ENCODE measurements at places on chromosomes 3 and 15.

GRCh38 chr15:45669422-45669821 lies 34.6 kb downstream of the SQOR start:
- no peak for DNase-seq

- DNase-seq: no peak
Observed at GRCh38 chr15:41983621-41984571, 11.5 kb upstream of the EHD4 start.

DNA sequence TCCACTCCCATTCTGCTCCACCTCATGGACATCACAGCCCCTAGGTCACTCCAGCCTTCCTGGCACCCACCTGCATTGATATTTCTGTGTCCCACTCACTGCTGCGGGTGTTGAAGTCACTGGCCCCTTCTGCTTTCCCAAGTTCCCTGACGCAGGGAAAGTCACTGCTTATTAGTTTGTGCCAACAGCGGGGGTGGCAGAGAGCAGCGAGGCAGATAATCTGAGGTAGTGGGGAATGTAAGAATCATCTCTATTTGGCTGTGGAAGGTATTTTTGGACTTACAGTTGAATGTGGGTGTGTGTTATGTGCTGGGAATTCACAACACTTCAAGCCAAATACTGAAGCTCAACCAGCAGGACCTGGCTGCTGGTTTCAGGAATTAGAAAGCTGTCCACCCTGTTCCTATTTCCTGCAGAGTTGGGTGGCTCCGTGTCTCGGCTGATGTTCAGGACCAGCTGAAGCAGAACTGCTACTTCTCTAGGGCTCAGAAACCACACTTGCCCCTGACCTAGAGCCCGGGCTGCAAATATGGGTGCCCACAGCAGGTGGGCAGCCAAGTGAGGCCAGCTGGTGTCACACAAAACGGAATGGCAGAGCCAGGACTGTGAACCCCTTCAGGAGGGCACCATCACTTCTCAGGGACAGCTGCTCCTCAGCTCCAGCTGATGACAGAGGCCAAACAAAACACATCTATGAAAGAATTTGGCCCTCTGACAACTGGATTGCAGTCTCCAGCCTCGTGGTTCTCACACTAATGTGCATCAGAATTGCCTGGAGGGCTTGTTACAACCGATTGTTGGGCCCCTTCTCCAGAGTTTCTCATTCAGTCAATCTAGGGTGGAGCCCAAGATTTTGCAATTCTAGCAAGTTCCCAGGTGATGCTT lies 57.7 kb downstream of the SEMA5B start:
- DNase-seq: no peak

DNA sequence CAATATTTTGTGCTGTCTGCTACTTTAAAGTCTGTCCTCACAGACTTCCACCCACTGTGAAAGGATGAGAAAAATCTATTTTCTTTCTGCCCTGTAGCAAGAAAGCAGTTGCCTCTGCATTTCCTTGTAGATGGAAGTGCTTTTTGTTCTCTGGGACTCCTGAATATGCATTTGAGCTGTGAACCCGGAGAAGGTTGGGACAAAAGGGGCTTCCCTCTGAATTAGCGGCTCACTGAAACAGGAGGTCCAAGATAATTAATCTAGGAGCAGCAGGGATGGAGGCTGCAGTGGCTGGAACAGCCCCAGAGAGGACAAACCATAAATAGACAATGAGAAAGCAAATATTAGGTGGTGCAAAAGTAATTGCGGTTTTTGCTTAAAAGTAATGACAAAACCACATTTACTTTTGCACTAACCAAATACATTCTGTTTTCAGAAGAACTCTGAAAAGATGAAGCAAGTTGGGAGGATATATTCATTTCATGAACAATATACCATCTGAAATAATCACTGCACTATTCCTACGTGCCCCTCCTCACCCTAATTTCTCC lies 143.4 kb upstream of the KBTBD8 start:
- no peak for DNase-seq

- DNase-seq: no peak
Observed at GRCh38 chr15:100464888-100465287, 63.9 kb downstream of the CERS3 start.

DNA sequence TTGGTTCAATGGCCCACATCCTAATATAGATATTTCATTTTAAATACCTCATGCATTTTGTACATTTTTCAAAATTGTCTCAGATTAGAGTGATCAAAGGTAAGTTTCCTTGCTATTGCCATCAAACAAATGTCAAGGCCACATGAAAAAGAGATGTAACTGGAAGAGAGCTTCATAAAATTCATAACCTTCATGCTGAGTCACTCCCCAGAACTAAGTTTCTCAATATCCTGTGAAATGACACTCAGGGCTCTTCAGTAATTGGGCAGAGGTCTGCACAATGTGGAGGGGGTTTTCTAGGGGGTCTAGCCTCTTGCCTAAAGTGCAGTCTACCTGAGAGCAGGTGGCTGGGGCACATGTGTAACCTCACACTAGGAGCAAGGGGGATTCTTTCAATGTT lies 152.2 kb upstream of the SLC2A2 start:
- DNase-seq: no peak
